ENCODE measurements at places on chromosomes 6 and 20.

GRCh38 chr20:54200487-54201267 lies 7.2 kb upstream of the PFDN4 start:
- no peak for DNase-seq

- DNase-seq = no peak
These were observed 166.3 kb upstream of the PRSS16 start for GRCh38 chr6:27081188-27081587.

DNA sequence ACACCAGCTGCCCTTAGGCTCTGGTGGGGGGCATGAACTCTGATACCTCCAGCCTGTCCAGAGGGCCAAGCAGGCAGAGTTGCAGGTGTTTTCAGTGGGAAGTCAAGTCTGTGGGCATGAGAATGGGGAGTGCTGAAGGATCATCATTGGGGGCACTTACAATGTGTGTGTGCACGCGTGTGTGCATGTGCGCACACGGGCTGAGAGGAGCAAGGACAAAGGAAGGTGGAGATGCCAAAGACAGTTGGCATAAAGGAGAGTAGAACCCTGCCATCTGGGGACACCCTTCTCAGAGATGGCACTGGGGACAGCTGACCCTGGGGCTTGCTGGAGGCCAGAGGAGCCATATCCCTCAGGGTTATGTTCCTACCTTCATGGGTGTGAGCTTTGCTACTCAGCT lies 408.4 kb upstream of the CHD6 start:
- no peak for DNase-seq

DNA sequence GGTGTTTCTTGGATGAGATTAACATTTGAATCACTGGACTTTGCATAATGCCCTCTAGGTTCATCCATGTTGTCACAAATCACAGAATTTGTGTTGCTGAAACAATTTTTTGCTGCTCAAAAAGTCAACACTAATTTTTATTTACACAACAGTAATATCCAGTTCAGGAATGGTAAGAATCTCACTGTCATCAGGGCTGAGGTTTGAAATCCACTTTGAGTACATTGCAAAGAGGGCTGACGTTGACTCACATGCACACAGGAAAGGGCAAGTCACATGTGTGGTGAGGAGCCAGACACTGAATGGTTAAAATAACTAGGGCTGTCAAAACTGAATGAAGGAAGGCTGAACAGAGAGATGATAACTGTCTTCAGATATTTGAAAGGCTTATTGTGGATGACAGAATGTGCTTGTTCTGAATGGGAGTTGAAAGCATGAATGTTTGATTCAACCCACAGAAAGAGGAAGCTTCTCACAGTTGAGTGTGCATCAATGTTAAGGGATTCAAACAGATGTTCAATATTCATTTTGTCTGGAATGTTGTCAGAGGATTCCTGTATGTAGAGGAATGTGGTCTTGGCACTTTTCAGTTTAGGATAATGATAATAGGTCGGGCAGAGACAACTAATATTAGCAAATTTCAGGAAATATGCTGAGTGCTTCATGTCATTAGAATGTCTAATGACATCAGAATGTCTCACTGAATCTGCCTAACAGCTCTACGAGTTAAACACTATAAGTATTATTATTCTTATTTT lies 3.6 kb upstream of the ADGRG6 start:
- no peak for DNase-seq

GRCh38 chr6:36301085-36301658 lies 31.3 kb downstream of the PNPLA1 start:
- DNase-seq = no peak

- DNase-seq = no peak
These were observed 74.5 kb upstream of the MARCKS start for GRCh38 chr6:113782636-113783035.

- DNase-seq = no peak
These were observed 401.5 kb upstream of the SASH1 start for GRCh38 chr6:147941143-147941542.

- DNase-seq = no peak
These were observed 196.3 kb downstream of the ZMYND8 start for GRCh38 chr20:47160240-47160639.

GRCh38 chr6:100160930-100161329 lies 166.9 kb upstream of the MCHR2 start:
- DNase-seq = no peak

DNA sequence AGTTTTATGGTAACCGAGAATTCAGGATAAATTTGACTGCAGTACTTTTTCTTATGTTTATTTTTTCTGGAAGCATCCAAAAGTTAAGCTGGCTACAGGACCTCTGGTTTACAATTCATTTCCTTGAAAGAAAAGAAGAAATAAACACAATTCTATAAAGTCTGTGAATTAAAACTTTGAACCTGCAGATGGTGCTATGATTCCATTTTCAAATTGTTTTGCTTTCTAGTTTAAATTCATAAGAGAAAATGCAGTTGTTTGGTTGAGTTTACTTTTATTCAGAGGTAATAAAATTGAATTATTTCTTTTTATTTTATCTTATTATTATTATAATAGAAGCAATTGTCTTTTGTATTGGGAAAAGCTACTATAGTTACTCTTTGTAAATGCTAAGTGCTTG lies 1.8 kb upstream of the VIP start:
- no peak for DNase-seq

GRCh38 chr6:31920811-31921210 lies 6.7 kb upstream of the C2 start:
- DNase-seq = no peak

- no peak for DNase-seq
These were observed 21.8 kb downstream of the ADNP start for GRCh38 chr20:50909413-50909812.

DNA sequence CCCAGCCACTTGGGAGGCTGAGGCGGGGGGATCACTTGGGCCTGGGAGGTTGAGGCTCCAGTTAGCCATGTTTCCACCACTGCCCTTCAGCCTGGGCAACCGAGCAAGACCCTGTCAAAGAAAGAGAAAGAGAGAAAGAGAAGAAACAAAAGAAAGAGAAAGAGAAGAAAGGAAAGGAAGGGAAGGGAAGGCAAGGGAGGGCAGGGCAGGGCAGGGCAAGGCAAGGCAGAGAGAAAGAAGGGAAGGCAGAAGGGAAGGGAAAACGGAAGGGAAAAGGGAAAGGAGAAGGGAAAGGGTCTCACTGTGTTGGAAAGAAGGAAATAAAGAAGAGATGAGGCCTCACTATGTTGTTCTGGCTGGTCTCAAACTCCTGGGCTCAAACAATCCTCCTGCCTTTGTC lies 47.8 kb upstream of the PBOV1 start:
- no peak for DNase-seq

DNA sequence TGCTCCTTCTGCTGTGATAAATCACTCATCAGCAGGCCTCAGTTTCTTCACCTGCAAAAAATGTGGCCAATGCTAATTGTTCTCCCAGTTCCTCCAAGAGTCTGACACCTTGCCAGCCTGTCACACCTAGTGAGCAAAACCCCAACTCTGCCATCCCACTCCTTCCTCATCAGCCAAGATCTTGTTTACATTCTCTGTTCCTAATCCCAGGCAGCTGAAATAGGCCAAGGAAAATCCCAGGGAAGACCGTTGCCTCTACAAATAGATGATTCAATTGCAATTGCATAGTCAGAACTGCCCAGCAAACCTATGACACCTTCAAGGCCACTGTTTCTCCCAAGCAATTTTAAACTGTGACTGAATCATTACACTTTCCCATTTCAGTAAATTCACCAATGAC lies 78.7 kb downstream of the GMDS start:
- DNase-seq = no peak

- DNase-seq = no peak
These were observed 146.3 kb downstream of the MTFR2 start for GRCh38 chr6:136103763-136104311.

DNA sequence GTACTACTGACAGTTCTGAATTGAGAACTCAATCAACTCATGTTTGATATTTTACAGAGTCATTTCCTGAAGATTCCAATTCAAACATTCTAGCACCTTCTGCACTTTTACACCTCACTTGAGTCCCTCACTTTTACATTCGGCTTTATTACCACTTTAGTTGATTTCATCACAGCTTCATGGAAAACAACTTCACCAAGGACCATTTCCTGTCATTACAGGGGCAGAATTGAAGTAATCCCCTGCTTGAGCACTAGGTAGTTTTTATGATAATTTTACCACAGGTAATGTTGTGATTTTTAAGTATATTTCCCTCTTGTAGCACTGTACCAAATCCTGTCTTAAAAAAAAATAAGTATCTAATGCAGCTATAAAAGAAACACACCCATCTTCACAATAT lies 312.9 kb downstream of the BTBD9 start:
- no peak for DNase-seq

DNA sequence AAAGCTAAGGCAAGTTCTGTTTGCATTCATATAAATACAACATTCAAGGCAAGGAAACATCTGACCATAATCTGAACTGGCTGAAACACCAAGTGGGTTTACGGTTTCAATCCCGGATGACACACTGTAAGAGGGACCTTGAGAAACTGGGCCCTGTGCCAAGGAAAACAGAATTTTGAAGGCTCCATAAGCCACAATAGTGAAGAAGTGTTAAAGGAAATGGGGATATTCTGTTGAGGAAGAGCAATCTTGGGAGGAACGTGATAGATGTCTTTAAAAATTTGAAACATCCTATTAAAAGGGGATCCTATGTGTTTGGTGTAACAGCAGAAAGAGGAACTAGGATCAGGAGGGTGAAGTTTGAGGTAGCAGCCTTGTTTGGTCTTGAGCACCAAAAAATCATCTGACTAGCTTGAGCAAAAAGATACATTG lies 82.4 kb upstream of the TAB2 start:
- no peak for DNase-seq

GRCh38 chr6:81774542-81774941 lies 22.1 kb upstream of the TENT5A start:
- no peak for DNase-seq

- no peak for DNase-seq
These were observed 23.0 kb downstream of the L3MBTL1 start for GRCh38 chr20:43530321-43531090.

GRCh38 chr6:154433477-154434241 lies 76.8 kb downstream of the CNKSR3 start:
- no peak for DNase-seq

DNA sequence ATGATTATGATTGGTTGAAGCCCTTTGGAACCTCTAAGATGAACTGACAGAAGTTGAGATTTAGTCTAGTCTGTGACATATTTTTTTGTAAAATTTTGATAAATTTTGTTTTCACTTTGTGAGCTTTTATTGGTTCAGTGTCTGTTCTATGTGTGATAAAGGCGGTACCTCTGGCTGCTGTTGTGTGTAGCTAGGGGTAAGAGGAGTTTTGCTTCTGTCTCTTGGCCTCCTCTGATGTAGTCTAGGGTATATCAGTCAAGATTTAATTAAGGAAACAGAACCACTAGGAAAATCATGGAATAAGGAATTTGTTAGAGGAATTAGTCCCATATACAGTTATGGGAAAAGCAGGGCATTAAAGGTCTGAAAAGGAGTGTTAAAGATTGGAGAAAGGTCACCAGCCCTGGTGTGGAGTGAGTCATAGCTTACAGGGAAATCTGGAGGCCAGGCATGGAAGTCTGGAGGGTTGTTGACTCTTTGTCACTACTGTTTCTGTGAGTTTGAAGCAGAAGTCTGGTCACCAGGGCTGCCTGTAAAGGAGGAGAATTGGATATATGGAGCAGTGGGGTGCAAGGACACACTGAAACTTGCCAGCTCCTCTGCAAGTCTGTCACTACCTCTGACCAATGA lies 28.5 kb downstream of the CDC5L start:
- no peak for DNase-seq

DNA sequence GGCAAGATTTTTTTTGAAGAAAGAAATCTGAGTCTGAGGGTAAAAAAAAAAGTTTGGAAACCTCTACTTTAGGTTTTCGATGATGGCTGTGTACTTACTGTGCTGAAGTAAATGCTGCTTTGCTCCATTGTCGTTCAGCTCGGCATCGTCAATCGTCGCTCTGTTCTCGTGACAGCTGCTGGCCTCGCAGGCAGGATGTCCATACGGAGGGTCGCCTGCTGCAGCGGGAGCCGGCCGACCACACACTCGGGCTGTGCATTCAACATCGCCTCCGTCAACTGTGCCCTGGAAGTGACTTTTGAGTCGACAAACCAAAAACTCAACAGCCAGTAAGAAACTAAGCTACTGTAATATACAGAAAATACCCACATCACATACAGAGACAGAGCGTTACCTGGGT lies 53.1 kb upstream of the SMOC2 start:
- no peak for DNase-seq

Data from CD4-positive, alpha-beta memory T cell (primary cell).